Fibroblast of villous mesenchyme (primary cell): ENCODE measurements at places on chromosomes 2 and 18. TPM values are rescaled to one million over a fixed set of nuclear protein-coding genes. Genes with fewer than 3 reads are reported as not detected.

The CHRND gene
- not detected in 2 replicates for total RNA-seq

The SLC35G4 gene
- not detected in 2 replicates for total RNA-seq

The NT5DC4 gene
- total RNA-seq: not detected in 2 replicates

The GYPC gene
- 161 TPM in 2 replicates for total RNA-seq

The SERPINE2 gene
- total RNA-seq: 180 and 242 TPM in 2 replicates

The STAT4 gene
- 1.3 and 2.6 TPM in 2 replicates for total RNA-seq

GRCh38 chr18:80166240-80166639 is 57.2 kb downstream of the ADNP2 start:
- no peak for DNase-seq

GRCh38 chr2:2587354-2587753 is 256.3 kb upstream of the MYT1L start:
- DNase-seq: no peak

- DNase-seq: no peak
Observed at GRCh38 chr2:64142741-64143168, 1.5 kb downstream of the PELI1 start.

GRCh38 chr2:147989809-147990403 is 30.6 kb downstream of the ORC4 start:
- peak; percentile 71 for DNase-seq

DNA sequence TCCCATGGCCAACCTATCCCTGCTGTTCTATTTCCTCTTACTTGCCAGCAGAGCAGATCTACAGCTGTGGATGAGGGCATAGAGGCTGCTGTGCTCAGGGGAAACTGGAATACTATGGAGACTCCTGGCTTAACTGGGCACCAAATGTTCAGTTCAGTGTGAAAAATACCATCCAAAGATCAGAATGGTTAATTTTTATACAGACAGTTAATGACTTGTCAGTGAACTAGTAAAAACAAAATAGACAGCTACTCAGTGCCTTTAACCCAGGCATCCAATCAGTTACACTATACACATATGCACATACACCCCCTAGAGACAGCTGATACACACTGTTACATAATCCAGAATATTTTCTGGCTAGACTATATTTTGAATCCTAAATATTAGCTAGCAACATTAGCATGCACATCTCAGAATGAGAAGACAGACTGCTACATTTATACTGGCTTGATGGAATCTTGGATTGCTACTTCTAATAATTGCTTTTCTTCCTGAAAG is 59.1 kb upstream of the WIPF1 start:
- DNase-seq: no peak

DNA sequence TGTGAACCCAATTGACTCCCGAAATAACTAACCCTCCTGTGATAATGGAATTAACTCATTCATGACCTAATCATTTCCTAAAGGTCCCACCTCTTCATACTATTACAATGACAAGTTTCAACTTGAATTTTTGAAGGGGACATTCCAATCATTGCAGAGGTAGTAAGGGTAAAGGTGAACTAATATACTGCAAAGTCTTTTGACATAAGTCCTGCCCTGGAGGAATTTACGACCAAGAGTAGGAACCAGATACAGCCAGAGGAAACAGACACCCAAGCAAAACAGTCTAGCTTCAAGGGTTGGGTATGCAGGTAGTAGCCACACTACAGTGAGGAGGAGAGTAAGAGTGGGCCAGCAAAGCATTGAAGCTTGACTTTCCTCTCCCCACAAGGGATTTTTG is 1.2 kb upstream of the SRBD1 start:
- no peak for DNase-seq

GRCh38 chr2:27306136-27306535 is 2.1 kb downstream of the UCN start:
- DNase-seq: no peak

GRCh38 chr2:67790622-67791021 is 272.2 kb downstream of the C1D start:
- DNase-seq: peak; percentile 74

- DNase-seq: no peak
Observed at GRCh38 chr2:154974041-154974440, 275.5 kb downstream of the KCNJ3 start.

GRCh38 chr2:11389551-11390398 is 45.3 kb upstream of the ROCK2 start:
- peak; percentile 94 for DNase-seq

- DNase-seq: no peak
Observed at GRCh38 chr2:42296226-42296625, 64.8 kb downstream of the COX7A2L start.

DNA sequence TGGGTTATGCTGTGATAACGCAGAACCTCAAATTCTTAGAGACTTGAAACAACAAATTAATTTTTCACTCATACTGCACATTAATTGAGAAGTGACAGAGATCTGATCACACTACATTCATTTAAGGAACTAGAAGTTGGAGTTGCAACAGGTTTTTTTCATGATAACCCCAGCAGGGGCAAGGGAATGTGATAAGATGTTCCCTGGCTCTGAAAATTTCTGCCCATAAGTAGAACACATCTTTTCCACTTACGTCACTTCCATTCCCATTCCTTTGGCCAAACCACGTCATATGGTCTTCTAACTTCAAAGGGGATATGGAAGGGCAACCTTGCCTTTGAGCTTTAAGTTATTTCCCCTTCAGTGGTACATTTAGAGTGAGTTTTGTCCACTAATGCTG is 29.7 kb upstream of the PSME4 start:
- DNase-seq: peak; percentile 48

- DNase-seq: peak; percentile 96
Observed at GRCh38 chr2:234840336-234840735, 111.5 kb upstream of the SH3BP4 start.

GRCh38 chr2:124254621-124255020 is 229.5 kb downstream of the CNTNAP5 start:
- peak; percentile 72 for DNase-seq

- peak; percentile 41 for DNase-seq
Observed at GRCh38 chr2:241636182-241637017, 558 bp downstream of the THAP4 start.

DNA sequence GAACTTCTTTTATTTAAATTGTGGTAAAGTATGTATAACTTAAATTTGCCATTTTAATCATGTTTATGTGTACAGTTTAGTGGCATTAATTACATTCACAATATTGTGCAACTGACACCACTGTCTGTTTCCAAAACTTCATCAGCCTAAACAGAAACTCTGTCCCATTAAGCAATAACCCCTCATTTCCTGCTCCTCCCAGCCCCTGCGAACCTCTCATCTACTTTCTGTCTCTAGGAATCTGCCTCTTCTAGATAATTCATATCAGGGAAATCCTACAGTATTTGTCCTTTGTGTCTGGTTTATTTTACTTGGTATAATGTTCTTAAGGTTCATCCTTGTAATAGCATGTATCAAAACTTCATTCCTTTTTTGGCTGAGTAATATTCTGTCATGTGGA is 75.1 kb downstream of the BOLA3 start:
- peak; percentile 65 for DNase-seq

- DNase-seq: no peak
Observed at GRCh38 chr18:69883781-69884180, 63.9 kb downstream of the CD226 start.

GRCh38 chr2:241898463-241899270 is 29.1 kb downstream of the RTP5 start:
- DNase-seq: no peak

- no peak for DNase-seq
Observed at GRCh38 chr2:168998609-168999211, 32.4 kb downstream of the ABCB11 start.
